ENCODE measurements at places on chromosomes 5 and 9.

- DNase-seq = no peak
Measured at GRCh38 chr9:126295516-126295915, 31.1 kb upstream of the MVB12B start.

- no peak for DNase-seq
Measured at GRCh38 chr5:57094753-57095683, 78.8 kb upstream of the GPBP1 start.

DNA sequence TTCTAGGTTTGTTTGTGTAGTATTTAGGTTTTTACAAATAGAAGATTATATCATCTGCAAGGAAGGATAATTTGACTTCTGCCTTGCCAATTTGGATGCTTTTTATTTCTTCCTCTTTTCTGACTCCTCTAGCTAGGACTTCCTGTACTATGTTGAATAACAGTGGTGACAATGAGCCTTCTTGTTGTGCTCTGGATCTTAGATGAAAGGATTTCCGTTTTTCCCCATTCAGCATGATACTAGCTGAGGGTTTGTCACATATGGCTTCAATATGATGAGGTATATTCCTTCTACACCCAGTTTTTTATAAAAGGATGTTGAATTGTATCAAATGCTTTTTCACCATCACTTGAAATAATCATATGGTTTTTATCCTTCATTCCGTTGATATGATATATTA lies 101.4 kb downstream of the FBXO4 start:
- no peak for DNase-seq

GRCh38 chr9:18184401-18184800 lies 289.6 kb upstream of the ADAMTSL1 start:
- no peak for DNase-seq

DNA sequence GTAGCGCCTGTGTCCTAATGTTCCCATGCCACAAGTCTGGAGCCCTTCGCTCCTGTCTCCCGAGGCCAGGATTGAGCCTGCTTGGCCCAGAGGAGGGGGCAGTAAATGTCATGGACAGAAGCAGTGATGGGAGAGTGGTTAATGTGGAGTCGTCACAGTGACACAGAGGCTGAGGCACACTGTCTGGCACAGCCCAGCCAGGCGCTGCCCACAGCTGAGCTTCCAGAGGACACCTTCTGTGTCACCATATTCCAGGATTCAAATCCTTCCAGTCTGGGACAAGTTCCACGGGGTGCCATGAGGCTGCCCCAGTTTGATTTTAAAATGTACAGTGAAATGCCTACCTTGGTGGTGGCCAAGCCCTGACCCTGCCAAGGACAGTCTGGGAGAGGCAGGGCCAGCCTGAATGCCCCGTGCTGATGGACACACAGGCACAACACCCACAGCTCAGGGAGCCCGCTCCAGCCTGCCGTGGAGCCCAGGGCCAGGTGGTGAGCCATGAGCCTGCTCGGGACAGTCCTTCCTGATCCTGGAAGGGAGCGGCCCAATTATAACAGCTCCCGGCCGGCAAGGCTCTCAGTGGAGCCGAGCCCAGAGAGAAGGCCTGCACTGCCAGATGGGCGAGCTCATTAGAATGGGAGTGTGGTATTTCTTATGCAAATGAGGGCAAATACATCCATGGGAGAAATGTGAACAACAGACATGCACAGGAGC lies 99.1 kb upstream of the RUFY1 start:
- DNase-seq = no peak

GRCh38 chr5:177133853-177134696 lies 502 bp downstream of the NSD1 start:
- DNase-seq = no peak

GRCh38 chr9:1531424-1531823 lies 481.3 kb downstream of the DMRT2 start:
- no peak for DNase-seq

DNA sequence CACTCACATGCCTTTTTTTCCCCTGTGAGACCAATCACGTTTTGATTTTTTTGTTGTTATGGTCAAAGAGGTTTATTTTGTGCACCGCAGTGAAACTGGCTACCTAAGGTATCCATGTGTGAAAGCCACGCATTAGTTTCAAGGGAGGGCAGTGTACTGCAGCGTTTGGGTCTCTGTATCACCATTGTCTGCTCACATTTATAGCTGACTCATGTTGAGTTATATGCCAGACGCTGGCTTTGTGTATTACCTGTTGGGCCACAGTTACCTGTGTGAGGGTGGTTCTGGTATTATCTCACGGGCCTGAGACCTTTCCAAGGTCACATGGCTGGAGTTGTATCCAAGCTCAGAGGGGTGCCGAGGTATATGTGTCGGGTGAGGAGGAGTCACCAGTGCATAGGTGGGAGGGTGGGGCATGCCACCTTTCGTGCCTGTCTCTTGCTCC lies 75.8 kb downstream of the ARHGAP26 start:
- no peak for DNase-seq

All from GM12878 (cell line).